ENCODE measurements at places on chromosomes 5 and 9.
A peak's percentile ranks its signal among the peaks of the same experiment; 100 is the strongest.

DNA sequence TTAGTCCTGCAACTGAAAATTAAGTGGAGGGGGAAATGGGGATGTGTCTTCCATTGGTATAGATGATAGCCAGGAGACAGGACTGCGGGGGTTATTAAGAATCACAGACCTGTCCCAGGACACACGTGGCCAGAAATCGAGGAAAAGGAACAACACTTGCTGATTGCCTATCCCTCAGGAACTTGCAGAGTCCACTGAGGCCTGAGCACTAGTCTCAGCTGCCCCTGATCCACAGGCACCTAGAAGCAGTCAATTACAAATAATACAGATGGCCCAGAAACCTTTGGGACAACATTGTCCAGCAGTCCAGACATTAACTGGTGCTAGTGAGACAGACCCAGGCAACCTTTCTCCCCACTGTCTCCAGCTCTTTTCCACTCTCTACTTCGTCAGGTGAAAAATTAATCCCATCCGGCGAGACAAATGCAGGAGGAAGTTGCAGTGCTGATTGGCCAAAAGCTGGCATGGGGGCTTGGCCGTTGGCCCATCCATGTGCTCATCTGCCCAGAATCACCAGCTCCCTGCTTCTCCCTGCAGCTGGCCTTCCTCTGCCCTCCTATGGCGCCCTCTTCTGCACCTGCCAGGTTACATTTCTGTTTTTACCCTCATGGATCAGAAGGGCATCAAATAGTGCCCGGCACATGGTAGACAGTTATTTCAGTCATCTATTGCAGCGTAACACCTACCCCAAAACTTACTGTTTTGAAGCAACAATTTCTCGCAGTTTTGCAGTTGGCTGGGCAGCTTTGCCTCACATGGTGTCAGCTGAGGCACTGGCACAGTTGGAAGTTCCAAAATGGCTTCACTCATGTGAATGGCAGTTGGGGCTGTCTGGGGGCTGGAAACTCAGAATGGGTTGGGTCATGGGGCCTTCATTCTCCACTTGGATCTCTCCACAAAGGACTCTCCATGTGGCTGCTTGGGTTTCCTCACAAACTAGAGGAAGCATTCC, 3.6 kb upstream of the B4GALT1 start:
- no peaks in the 10 kb centered on the region for H3K36me3 ChIP-seq
- no peak overlapping the region for H3K4me3 ChIP-seq
- peaks cover 11% of the 10 kb centered on the region for H3K4me1 ChIP-seq
- H3K27me3 ChIP-seq = no peaks in the 10 kb centered on the region

DNA sequence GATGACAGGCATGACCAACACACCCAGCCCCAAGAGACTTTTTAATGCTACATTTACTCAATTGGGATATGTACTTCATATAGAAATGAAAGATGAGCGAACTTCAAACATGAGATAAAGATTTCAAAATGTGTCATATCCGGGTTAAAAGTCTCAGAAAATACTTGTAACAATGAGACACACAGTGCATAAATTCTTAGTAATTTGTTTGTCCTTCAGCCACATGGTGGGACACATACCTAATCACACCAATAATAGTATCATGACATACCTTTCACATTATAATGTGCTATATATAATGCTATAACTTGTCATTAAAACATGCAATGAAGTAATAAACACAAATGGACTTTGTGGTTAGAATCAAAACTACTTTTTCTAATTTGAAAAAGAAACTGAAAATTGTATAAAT, 204.7 kb upstream of the RFX3 start:
- no peak overlapping the region for H3K4me3 ChIP-seq
- no peak overlapping the region for H3K27ac ChIP-seq
- DNase-seq = no peak
- no peaks in the 10 kb centered on the region for H3K36me3 ChIP-seq
- peaks cover 4% of the 10 kb centered on the region for H3K4me1 ChIP-seq
- H3K27me3 ChIP-seq = no peaks in the 10 kb centered on the region

GRCh38 chr5:96785326-96786109, 22.2 kb downstream of the ERAP1 start:
- H3K4me3 ChIP-seq = no peak overlapping the region
- no peak for DNase-seq
- H3K27me3 ChIP-seq = no peaks in the 10 kb centered on the region
- H3K36me3 ChIP-seq = peaks cover 93% of the 10 kb centered on the region
- no peaks in the 10 kb centered on the region for H3K4me1 ChIP-seq
- H3K27ac ChIP-seq = no peak overlapping the region

DNA sequence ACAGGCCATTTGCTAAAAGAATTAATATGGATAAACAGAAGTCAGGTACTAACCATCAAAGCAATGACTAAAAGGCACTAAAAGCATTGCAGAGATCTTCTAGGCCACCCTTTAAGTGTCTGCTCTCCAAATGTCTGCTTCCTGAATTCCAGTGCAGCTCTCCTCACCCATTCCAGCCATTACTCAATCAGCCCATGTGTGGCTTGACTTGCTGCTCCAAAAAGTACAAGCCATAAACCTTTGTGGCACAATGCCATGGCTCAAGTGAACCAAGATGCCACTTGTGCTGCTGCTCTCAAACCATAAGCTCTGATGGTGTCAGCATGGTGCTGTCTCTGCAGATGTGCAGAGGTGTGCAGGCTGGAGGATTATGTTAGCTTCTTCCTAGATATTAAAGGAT, 290.2 kb upstream of the POU5F2 start:
- H3K27ac ChIP-seq = no peak overlapping the region
- H3K4me1 ChIP-seq = no peaks in the 10 kb centered on the region
- no peaks in the 10 kb centered on the region for H3K36me3 ChIP-seq
- H3K27me3 ChIP-seq = no peaks in the 10 kb centered on the region
- DNase-seq = no peak

DNA sequence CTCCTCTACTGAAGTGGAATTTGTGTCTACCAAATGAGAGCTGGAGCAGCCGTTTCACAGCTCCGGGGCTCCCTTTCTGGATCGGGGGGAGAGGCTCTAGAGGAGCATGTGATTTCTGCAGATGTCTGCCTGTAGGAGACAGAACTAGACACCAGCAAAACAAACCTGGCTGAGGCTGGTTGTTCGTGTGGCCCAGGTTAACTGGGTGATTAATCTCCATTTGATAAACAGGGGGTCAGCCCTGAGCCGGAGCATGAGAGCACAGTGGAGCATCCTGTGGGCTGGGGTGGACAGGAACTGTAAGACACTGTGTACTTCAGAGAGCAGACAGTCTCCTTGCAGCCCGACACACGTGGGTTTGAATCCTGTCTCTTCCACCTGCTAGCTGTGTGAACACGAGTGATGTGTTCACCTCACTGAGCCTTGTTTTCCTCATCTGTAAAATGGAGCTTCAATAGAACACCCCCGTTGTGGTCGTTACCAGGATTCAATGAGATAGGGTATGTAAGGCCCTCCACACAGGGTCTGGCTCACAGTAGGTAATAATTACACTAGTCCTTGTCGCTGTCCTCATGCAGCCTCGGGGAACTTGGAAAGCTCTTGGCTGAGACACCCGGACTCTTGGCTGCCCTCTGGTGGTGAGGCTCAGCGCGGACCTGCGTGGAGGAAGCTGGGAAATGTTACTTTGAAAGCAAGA, 12.9 kb downstream of the CXCL14 start:
- peaks cover 52% of the 10 kb centered on the region for H3K4me1 ChIP-seq
- H3K27ac ChIP-seq = no peak overlapping the region
- H3K4me3 ChIP-seq = no peak overlapping the region

DNA sequence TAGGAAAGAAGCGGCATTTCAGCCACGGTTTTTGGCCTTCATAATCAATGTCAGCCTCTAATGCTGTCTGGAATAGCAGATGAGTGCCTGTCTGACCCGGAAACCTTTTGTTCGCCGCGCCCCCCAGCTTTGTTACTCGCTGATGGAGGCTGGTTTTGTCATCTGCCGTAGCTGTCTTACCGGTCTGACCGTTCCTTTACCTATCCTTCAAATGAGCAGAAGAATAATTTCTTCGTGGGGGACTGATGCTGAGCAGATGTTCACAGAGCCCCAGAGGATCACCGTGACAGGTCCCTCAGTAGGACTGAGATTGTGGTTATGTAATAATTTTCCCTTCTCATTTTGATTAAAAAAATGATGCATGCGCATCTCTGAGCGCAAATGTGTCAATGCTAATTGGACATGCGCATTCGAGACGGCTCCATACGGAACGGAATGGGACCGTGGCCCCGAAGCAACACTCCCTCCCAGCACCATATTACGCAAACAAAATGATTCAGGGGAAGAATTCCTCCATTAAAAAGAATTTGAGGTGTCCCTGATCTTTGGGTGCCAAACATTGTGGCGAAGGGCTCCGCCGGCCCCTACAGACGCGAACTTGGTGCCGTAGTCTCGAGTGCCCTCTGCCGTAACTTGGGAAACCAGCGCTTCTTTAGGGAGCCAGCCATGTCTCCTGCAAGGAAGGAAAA, 27.6 kb downstream of the TLX3 start:
- H3K27ac ChIP-seq = no peak overlapping the region
- H3K4me1 ChIP-seq = no peaks in the 10 kb centered on the region
- H3K4me3 ChIP-seq = peak overlapping the region; percentile 39
- H3K27me3 ChIP-seq = no peaks in the 10 kb centered on the region

- no peak overlapping the region for H3K4me3 ChIP-seq
- no peak for DNase-seq
- H3K4me1 ChIP-seq = peaks cover 39% of the 10 kb centered on the region
- H3K27ac ChIP-seq = peak overlapping the region; percentile 94
Observed at GRCh38 chr9:121296213-121297127, 28.5 kb downstream of the GSN start.

GRCh38 chr5:149654231-149654630, 72.9 kb downstream of the ARHGEF37 start:
- H3K4me3 ChIP-seq = no peak overlapping the region
- H3K36me3 ChIP-seq = no peaks in the 10 kb centered on the region
- no peaks in the 10 kb centered on the region for H3K4me1 ChIP-seq
- DNase-seq = no peak
- no peaks in the 10 kb centered on the region for H3K27me3 ChIP-seq

GRCh38 chr5:133510634-133511262, 101.6 kb downstream of the FSTL4 start:
- DNase-seq = no peak
- no peaks in the 10 kb centered on the region for H3K36me3 ChIP-seq
- no peaks in the 10 kb centered on the region for H3K4me1 ChIP-seq
- no peak overlapping the region for H3K4me3 ChIP-seq
- no peaks in the 10 kb centered on the region for H3K27me3 ChIP-seq

- no peaks in the 10 kb centered on the region for H3K4me1 ChIP-seq
- DNase-seq = no peak
- no peaks in the 10 kb centered on the region for H3K36me3 ChIP-seq
- H3K27me3 ChIP-seq = no peaks in the 10 kb centered on the region
- no peak overlapping the region for H3K27ac ChIP-seq
Observed at GRCh38 chr5:127019928-127020327, 10.4 kb downstream of the MARCHF3 start.

DNA sequence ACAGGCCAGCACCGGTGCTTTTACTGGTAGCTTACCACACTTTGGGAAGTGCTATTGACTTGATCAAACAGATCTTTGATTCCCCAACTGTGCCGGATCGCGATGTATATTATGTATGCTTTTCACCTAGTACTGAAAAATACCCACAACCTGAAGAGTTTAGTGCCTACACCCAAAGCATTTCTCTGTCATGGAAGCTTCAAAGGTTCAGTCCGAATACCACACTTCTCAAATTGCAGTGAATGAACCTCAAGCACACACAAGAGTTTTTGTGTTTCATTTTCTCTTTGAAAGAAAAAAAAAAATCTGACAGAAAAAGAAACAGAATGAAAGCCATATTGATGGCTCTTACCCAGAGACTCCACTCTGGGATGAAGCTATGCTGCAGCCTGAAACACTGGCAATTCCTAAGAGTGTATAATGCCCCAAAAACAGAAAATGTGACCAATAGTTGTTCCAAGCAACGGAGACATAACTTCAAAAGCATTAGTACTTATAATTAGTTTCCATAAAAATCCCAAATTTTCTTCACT, 100.9 kb downstream of the EBF1 start:
- H3K27me3 ChIP-seq = no peaks in the 10 kb centered on the region
- DNase-seq = no peak
- no peaks in the 10 kb centered on the region for H3K4me1 ChIP-seq
- no peak overlapping the region for H3K4me3 ChIP-seq

- H3K4me3 ChIP-seq = no peak overlapping the region
- H3K27me3 ChIP-seq = no peaks in the 10 kb centered on the region
Observed at GRCh38 chr5:124461157-124461556, 285.3 kb downstream of the ZNF608 start.

GRCh38 chr5:160621526-160621925, 199.9 kb downstream of the PTTG1 start:
- H3K4me3 ChIP-seq = no peak overlapping the region
- H3K36me3 ChIP-seq = no peaks in the 10 kb centered on the region
- no peak for DNase-seq
- no peaks in the 10 kb centered on the region for H3K4me1 ChIP-seq
- no peak overlapping the region for H3K27ac ChIP-seq

DNA sequence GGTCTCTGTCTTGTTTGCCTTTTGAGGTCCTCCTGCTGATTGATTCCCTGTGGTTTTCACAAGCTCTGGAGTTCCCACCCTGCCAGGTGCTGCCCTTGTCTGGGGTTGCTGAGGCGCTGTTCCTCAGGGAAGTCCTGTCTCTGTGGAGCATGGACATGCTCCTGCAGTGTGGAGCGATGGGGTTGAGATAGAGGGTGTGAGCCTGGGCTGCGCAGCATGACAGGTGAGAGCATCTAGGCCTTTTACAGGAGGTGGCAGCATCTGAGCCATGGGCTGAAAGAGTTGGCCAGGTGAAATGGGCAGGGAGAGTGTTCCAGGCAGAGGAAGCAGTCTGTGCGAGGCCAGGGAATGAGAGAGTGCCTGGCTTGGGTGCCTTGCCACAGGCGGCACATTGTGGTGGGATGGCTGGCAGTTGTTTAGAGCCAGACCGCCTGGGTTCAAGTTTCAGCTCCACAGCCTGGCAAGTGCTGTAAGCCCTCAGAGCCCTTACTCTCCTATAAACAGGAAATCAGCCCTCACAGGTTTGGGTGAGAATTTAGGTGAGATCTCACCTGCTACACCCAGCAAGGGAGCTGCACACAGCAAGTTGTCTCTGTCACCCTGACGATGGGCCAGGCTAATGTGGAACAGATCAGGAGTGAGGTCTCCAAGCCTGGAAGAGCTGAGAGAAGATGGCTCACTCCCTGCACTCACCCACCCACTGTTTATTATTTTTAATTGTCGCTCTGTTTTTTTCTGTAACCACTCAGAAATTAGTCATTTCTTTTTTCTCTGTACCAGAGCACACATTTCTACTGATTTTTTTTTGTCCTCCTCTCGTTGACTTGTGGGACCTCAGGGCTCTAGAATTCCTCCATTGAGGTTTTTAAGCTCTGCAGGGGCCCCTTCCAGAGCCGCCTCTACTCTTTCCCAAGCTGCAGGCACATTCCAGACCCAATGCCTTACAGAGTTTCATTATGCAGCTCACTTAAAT, 19.6 kb downstream of the TCOF1 start:
- H3K36me3 ChIP-seq = peaks cover 75% of the 10 kb centered on the region
- H3K27ac ChIP-seq = no peak overlapping the region
- no peaks in the 10 kb centered on the region for H3K27me3 ChIP-seq
- H3K4me1 ChIP-seq = no peaks in the 10 kb centered on the region
